ENCODE measurements at places on chromosomes 12 and 14.

- DNase-seq, result no peak
Observed at GRCh38 chr12:53143355-53143754, 37.2 kb upstream of the ZNF740 start.

DNA sequence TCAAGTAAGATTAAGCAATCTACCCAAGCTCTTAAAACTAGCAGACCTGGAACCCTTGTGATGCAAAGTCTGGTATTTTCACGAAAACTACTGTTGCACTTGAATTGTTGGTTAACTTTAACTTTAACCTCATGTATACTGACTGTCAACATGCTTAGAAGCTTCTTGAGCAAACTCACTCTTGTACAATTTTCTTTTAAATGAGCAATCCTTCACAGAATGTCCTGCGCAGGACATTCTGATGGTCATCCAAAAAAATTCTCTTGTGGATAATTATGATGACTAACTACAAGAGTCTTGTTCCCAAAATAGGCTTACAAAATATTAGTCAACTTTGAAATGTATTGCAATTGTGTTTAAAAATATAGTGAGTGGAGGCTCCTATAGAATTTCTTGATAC is 54.0 kb upstream of the PDE3A start:
- DNase-seq, result peak; percentile 73

GRCh38 chr14:61176686-61177085 is 104.5 kb downstream of the TMEM30B start:
- no peak for DNase-seq

DNA sequence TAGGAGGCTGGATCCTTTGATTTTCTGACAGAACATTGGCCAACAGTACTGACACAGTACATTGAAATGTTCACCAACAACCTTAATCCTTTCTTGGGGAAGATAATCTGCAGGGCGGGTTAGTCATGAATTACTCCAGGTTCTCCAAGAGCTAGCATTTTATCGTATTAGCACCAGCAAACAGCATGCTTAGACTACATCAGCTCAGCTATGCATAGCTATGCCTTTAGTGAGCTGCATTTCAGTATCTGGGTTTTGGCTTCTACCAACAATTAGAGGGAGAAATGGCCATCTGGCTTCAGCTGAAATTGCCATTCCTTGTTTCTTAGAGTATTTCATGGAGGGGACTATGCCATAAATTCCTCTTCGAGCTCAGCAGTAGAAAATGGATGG is 33.8 kb downstream of the SAMD4A start:
- peak; percentile 74 for DNase-seq

DNA sequence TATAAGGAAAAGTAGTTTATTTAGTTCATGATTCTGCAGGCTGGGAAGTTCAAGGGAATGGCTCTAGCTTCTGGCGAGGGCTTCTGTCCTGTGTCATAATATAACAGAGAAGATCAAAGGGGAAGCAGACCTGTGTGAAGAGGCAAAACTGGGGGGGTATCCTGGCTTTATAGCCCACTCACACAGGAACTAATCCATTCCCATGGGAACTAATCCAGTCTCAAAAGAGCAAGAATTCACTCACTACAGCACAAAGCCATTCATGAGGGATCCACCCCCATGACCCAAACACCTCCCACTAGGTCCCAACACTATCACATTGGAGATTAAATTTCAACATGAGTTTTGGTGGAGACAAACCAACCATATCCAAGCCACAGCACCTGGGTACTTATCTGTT is 6.9 kb downstream of the ALDH6A1 start:
- DNase-seq, result no peak
